Body of pancreas (tissue), 4 donors: ENCODE measurements at places on chromosomes 2 and 18. TPM values are rescaled to one million over a fixed set of nuclear protein-coding genes. Genes with fewer than 3 reads are reported as not detected.

The EPG5 gene
- 13.2 TPM for total RNA-seq

The IL1RN gene
- total RNA-seq = not detected

The ITPRIPL1 gene
- 1.8 TPM for total RNA-seq

The RIT2 gene
- not detected for total RNA-seq

The HOXD11 gene
- total RNA-seq = not detected

The COLEC11 gene
- total RNA-seq = 11.5 TPM

The C1GALT1C1L gene
- total RNA-seq = not detected

The RAD51AP2 gene
- total RNA-seq = 0.26 TPM

The CHRNA1 gene
- total RNA-seq = not detected

The SLC9A4 gene
- not detected for total RNA-seq

The IL36RN gene
- not detected for total RNA-seq

The L3MBTL4 gene
- total RNA-seq = 11.2 TPM

The DSEL gene
- 4.2 TPM for total RNA-seq

The ANKRD62 gene
- 13.0 TPM for total RNA-seq

The MYL1 gene
- not detected for total RNA-seq

The CYS1 gene
- total RNA-seq = 36.6 TPM

The TUBA4B gene
- total RNA-seq = not detected

The CEBPZOS gene
- total RNA-seq = 9.9 TPM

The ABCB11 gene
- total RNA-seq = not detected

The ALPI gene
- not detected for total RNA-seq

The FMNL2 gene
- total RNA-seq = 44.4 TPM

The SLC5A7 gene
- not detected for total RNA-seq

The FTCDNL1 gene
- 2.6 TPM for total RNA-seq

The ERICH2 gene
- total RNA-seq = not detected

The STK16 gene
- 16.8 TPM for total RNA-seq

The TBC1D8 gene
- 63.8 TPM for total RNA-seq

The LYPD6B gene
- total RNA-seq = 9.9 TPM

The ST3GAL5 gene
- 8.6 TPM for total RNA-seq

The CACNB4 gene
- total RNA-seq = 1.3 TPM

The CAPN13 gene
- total RNA-seq = 21.3 TPM

The MDH1B gene
- 1.0 TPM for total RNA-seq

The ATP6V1B1 gene
- 9.9 TPM for total RNA-seq

The EFR3B gene
- under 0.01 TPM for total RNA-seq

The TWIST2 gene
- total RNA-seq = 7.5 TPM

The ESCO1 gene
- 12.7 TPM for total RNA-seq

The TUBA3D gene
- not detected for total RNA-seq

The MMADHC gene
- total RNA-seq = 33.6 TPM

The ITGB1BP1 gene
- total RNA-seq = 16.6 TPM

The MXD1 gene
- 4.6 TPM for total RNA-seq

The AQP12B gene
- 328 TPM for total RNA-seq

The ADAM23 gene
- total RNA-seq = under 0.01 TPM

The ZSWIM2 gene
- total RNA-seq = not detected

The TMEM247 gene
- total RNA-seq = not detected
